ENCODE measurements at places on chromosomes 4 and X.
A peak's percentile ranks its signal among the peaks of the same experiment; 100 is the strongest.

GRCh38 chrX:9241427-9241826 lies 207.5 kb upstream of the FAM9B start:
- no peak for DNase-seq

GRCh38 chr4:70670332-70671014 lies 4.2 kb upstream of the JCHAIN start:
- no peak for DNase-seq

- DNase-seq = no peak
These were observed 11.3 kb upstream of the RBMXL3 start for GRCh38 chrX:115177932-115178331.

DNA sequence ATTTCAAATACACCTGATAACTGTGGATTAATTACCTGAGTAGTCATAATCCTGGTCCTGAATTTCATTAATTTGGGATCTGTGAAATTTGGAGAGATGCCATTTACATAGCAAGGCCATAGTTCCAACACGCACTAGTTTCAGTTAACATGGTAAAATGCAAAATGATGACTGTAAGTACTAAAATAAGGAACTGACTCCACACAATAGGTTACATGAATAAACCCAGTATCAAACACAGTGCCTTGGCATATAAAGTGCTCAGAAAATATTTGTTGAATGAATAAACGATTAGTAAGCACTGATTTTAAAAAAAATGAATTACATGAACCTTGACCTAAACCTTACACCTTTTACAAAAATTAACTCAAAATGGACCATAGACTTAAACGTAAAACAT lies 9.0 kb downstream of the FBXO8 start:
- DNase-seq = no peak

DNA sequence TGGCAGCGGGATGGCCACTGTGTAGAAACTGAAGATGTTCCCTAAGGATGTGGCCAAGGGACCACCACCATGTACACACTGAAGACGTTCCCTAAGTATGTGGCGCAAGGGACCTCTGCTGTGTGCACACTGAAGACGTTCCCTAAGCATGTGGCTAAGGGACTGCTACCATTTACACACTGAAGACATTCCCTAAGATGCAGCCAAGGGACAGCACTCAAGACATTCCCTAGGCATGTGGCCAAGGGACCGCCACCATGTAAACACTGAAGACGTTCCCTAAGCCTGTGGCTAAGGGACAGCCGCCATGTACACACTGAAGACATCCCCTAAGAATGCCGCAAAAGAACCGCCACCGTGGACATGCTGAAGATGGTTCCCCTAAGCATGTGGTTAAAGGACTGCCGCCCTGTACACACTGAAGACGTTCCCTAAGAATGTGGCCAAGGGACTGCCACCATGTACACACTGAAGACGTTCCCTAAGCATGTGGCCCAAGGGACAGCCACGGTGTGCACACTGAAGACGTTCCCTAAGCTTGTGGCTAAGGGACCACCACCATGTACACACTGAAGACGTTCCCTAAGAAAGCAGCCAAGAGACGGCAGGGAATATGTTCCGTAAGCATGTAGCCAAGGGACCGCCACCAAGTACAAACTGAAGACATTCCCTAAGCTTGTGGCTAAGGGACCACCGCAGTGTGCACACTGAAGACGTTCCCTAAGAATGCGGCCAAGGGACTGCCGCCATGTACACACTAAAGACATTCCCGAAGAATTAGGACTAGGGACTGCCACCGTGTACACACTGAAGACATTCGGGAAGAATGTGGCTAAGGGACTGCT lies 43.3 kb downstream of the DHRSX start:
- DNase-seq = no peak

- DNase-seq = peak; percentile 70
These were observed 14.5 kb upstream of the KDM5C start for GRCh38 chrX:53239474-53239873.

GRCh38 chrX:44432641-44433040 lies 89.2 kb upstream of the EFHC2 start:
- DNase-seq = no peak

DNA sequence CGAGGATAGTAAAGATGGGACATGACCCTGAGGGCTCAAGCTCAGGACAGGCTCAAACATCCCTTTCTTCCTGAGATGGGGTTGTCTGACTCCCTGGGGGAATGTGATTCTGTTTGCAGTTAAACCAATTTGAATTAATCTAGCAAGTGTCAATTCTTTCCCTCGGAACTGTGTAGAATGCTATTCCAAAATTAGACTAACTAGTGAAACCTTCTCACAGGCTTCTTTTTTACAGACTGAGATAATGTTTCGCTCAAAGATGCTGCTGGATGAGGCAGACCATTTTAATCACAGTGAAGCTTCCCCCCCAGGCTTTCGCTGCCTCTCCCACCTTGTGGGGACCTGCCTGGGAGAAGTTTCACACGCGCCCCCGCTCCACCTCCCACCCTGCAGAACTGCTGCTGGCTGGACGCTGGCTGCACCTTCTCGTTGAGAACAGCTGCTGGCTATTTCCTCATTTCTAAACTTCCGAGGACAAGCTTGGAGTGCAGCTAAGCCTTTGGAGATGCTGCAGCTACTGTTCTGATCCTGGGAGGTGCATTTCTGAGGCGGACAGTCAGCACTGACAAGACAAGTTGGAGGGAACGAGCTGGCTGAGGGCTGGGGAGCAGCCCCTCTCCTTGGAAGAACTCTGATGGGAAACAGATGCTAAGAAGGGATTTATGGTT lies 297.8 kb downstream of the RAPGEF2 start:
- no peak for DNase-seq

GRCh38 chr4:110449947-110450346 lies 26.0 kb upstream of the ENPEP start:
- DNase-seq = no peak

DNA sequence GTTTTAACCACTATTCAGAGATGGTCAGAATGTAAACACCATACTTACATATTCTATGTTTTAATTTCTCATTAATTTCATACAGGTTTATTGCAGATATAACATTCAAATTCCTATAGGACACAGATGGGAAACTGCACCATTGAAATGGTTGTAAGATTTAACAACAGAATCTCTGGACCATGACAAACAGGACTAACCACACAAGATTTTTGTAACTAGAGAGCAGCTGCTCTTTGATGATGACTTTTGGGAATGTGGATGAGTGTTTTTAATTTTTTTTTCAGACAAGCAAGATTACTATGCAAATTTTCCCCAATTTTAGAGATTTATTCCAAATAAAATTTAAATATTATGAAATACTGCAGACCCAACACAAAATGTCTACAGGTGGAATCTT lies 610.2 kb downstream of the PCDH18 start:
- DNase-seq = no peak

DNA sequence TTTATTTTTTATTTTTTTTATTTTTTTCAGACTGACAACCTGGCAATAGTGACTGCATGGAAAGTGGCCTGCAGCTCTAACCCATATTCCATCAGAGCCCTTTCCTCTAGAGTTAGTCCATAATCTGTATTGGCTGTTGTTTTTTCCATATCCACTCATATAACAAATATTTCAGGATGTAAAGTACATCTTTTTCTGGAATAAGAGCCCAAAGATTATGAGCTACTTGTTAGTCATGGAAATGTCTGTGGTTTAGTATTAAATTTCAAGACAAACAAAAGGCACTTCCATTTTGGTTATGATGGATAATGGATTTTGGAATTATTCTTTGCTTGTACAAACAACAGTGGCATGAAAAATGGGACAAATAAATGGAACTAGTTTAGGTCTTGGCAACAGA lies 296.0 kb upstream of the HS3ST1 start:
- DNase-seq = no peak

- no peak for DNase-seq
These were observed 153.3 kb downstream of the TMEM164 start for GRCh38 chrX:110156167-110156754.

- DNase-seq = no peak
These were observed 29.4 kb downstream of the C4orf51 start for GRCh38 chr4:145709336-145709735.

DNA sequence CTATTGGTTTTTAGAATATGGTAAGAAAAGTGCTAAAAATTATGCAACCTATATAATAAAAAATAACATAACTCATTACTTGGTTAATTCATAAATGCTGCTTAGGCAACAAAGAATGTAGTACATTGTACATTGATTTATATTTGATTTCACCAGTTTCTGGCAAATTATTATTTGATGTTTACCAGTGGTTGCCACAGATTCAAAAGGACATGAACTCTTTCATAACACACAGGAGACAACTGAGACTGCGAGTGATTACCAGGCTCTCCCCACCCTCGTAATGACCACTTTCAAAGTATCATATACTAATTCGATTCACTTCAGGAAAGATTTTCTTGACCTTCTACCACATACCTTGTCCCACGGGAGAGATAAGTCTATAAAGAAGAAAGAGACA lies 158.5 kb downstream of the NR3C2 start:
- no peak for DNase-seq

DNA sequence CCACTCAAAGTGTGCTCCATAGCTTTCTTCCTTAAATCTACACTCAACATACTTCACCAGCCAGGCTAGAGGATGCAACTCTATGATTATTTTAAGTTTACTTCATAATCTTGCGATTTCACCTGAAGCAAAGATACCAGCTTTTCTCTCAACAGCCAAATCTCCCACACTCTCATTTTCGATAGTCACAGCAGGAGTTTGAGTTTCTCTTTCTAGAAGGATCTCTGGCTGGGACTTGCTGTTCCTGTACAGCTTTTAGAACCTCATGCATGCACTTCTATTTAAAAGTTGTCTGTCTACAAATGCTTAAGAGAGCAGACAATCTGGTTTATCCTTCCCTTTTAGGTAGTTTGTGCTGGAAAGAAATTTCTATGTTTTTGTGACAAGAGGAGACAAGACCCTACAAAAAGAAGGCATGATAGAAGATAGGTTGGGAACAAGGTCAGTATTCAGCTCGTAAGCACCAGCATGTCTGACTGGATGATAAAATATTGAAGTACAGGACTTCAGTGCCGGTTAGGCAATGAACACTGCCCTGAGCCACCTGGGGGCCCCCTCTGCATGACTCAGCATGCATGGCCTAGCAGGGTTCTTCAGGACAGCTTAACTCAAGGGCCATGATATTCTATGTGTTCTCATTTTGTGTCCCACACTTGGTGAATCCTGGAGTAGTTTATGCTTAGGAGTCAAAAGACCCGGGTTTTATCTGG lies 65.6 kb downstream of the ATXN3L start:
- peak; percentile 61 for DNase-seq

DNA sequence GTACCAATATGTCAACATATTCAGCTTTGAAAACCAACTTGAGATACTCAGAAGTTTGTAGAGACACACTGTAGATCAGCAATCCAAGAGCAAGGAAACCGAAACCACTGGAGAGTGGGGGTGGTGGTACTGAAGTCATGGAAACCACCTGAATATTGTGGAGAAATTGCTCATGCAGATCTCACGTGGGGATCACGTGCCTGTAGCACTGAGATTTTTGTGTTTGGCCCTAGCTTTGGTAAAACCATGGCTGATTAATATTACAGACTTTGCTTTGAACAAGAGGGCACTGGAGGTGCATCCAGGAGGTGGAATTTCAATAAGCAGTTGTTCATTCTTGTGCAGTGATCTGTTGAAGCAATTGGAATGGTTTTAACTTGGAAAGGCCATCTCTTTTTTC lies 47.2 kb downstream of the GBA3 start:
- DNase-seq = no peak

DNA sequence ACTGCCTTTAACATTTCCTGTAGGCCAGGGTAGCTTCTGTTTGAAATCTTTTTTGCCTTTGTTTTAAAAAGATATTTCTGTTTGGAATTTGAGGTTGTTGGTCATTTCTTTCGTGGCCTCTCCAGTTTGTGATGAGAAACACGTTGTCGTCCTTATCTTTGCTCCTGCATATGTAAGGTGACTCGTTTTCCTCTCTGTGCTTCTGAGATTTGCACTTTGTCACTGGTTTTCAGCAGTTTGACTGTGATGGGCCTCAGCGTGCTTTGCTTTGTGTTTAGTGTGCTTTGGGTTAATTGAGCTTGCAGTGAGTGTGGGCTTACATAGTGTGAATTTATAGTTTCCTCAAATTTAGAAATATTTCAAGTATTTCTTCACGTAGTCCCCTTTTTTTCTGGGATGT lies 81.5 kb downstream of the FAM193A start:
- DNase-seq = no peak
